GM12892 (cell line): ENCODE measurements at places on chromosomes 5 and 9.

DNA sequence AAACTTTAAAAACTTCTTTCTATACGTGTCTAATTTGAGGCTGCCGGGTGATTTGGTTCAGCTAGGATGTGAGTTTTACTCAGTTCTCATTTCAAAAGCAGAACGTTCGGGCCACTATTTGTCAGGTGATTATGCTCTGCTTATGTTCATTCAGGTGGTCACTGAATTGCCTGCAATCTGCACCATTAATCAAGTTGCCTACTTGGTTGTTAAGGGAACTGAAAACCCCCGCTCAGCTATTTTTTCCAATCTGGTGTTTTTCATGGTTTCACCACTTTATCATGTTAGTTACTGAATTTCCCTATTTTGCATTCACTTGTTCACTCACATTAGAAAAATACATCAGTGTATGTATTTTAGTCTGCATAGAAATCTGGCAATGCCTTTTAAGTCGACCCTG, 523.0 kb downstream of the CSNK1G3 start:
- no peak for DNase-seq

GRCh38 chr5:93595420-93596147, 12.6 kb downstream of the NR2F1 start:
- no peak for DNase-seq

DNA sequence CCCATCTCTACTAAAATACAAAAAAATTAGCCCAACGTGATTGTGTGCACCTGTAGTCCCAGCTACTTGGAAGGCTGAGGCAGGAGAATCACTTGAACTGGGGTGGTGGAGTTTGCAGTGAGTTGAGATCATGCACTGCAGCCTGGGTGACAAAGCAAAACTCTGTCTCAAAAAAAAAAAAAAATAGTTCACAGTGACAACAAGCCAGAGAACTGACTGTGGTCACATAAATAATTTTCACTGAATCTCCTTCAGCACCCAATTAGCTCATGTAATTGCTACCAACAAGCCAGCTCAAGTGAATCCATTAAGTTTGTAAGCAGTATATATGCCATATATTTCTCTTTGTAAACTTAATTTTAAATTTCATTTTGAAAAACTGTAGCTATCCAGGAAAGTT, 14.5 kb upstream of the AFAP1L1 start:
- no peak for DNase-seq

- no peak for DNase-seq
These were observed 39.9 kb downstream of the SHC3 start for GRCh38 chr9:89138463-89139390.

- DNase-seq: no peak
These were observed 10.8 kb upstream of the PRRC1 start for GRCh38 chr5:127506616-127507015.

DNA sequence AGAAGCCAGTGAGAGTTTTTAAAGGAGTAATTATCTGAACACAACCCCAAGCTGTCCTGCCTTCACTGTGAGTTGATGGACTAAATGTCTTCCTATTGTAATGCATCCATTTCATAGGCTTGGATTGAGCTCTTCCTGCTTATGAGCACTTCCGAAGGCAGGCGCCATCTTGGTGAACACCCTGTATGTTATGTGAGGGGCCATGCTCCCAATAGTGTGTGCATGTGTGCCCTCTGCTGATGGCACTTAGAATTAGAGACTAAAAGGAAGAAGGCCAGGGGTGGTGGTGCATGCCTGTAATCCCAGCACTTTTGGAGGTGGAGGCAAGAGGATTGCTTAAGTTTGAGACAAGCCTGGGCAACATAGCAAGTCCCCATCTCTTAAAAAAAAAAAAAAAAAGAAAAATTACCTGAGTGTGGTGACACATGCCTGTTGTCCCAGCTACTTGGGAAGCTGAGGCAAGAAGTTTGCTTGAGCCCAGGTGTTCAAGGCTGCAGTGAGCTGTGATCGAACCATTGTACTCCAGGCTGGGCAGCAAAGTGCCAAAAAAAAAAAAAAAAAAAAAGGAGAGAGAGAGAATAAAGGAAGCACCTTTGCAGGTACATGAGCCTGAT, 65.0 kb downstream of the C9orf152 start:
- DNase-seq: no peak

DNA sequence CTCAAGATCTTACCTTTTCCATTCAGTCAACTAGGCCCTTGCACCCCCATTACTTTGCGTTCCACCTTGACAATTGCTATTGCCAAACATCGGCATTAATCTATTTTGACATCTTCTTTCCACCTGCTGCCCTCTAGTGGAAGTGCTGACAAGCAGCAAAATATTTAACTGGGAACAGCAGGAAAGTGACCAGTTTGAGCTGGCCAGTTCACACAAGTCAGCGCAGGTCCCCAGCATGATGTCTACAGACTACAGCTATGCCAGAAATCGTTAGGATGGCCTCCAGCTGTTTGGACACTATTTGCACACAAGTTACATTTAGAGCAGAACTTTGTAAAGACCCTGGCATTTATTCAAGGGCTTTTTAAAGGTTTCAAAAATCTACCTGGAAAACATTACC, 160.1 kb downstream of the GHR start:
- peak; percentile 29 for DNase-seq

- DNase-seq: no peak
These were observed 430.4 kb downstream of the EBF1 start for GRCh38 chr5:158669275-158669674.

- DNase-seq: no peak
These were observed 36.8 kb downstream of the FAM169A start for GRCh38 chr5:74829413-74829812.

DNA sequence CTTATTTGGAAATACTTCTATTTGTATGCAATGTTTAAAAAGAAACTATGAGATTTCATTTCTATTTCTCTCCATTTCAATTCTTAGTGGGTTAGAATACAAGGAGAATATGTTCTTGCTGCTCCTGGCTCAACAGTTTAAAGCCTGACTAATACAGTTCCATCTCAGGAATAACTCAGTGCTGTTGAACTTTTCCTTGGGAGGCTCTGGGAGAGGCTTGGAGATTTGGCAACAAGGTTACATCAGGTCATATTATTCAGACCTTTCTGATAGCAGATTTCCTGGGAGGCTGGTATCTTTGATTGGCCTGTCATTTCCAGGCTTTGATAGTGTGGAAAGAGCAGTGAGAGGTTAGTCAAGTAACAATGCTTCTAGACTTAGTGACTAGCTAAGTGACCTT, 481.7 kb upstream of the KLF4 start:
- no peak for DNase-seq

DNA sequence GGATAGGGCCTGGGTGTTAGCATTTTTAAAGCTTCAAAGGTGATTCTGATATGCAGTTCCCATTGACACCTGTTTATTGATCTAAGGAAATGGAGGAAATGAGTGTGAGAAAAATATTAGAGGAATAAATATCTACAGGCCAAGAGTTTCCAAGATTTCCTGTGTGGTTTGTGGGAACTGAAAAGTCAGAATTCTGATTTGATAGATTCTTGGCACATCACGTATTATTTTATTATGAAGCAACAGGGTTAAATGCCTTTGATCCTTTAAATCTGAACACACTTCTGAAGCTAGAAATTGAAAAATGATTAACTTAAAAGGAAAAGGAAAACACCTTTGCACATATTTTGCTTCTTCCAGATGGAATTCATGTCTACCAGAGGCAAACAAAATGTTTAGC, 113.7 kb downstream of the CD180 start:
- DNase-seq: no peak

GRCh38 chr9:109906766-109907382, 126.9 kb downstream of the PALM2AKAP2 start:
- DNase-seq: no peak

GRCh38 chr5:157997991-157998504, 139.1 kb upstream of the CLINT1 start:
- no peak for DNase-seq

- DNase-seq: no peak
These were observed 341.9 kb upstream of the GRIA1 start for GRCh38 chr5:153148624-153148976.

- DNase-seq: no peak
These were observed 109.8 kb upstream of the DAP start for GRCh38 chr5:10870791-10871190.

GRCh38 chr5:91126448-91126847, 256.7 kb downstream of the ARRDC3 start:
- no peak for DNase-seq
